ENCODE measurements at places on chromosomes 4 and X. TPM values are rescaled to one million over a fixed set of nuclear protein-coding genes. Genes with fewer than 3 reads are reported as not detected.

DNA sequence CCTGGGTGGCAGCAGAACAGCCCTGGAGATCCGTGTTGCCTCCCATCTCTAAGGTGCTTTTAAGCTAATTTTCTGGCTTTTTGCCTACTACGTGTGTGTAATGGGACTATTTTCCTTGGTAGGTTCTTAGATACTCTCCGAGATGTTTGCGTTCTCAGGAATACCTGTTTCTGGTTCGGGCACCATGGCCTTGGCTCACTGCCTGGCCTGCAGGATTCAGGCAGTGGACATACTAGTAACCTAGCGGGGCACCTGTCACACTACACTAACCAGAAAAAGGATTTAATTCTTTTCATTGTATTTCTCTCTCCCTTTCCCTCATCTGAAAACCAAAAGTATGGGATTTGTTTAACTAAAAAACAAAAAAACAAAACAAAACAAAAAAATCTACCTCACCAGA is 29.2 kb downstream of the FHIP1A start:
- no peak for DNase-seq

Gene MTMR8
- total RNA-seq, result 0.77 TPM

GRCh38 chr4:180636696-180637404 is 1606.4 kb upstream of the TENM3 start:
- no peak for DNase-seq

- DNase-seq, result no peak
Observed at GRCh38 chr4:105210916-105211315, 64.2 kb downstream of the TET2 start.

DNA sequence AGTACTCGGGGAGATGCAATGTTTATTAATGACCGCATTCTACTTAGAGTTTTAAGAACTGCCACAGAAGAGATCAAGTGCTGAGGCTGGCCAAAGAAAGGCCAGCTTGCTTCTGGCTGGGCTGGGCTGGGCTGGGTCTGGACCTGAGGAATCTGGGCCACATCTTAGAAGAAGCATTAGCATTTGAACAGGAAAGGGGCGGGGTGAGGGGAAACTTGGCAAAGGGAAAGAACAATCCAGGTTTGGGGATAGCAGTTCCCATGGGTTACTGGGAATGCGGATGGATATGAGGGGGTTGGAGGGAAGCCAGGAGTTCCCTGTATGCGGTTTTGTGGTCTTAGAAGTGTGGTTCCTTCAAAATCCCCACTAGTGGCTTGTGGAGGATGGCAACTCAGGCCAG is 83.3 kb downstream of the CLDN34 start:
- DNase-seq, result peak; percentile 42

Data from left cardiac atrium (tissue), 4 donors.